COR-L47 (cell line): ENCODE measurements at places on chromosomes 5 and 9.
A peak's percentile ranks its signal among the peaks of the same experiment; 100 is the strongest.

GRCh38 chr9:137168573-137168903, 1.3 kb downstream of the LRRC26 start:
- no peak for DNase-seq

DNA sequence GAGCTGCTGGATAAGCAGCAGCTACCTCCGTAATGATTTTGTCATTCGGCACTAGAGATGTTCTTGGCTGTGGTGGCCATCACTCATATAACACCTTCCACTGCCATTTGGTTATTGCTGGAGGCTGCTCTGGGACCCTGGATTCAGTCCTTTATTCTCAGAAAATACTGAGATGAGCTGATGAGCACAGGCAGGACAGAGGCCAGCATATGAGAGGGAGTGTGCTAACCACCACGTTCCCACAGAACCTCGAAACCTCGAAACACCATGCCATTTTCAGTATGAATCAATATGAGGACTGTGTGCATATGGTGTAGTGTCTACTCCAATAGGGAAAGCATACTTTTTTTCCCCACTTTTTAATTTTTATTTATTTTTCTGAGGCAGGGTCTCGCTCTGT, 56.6 kb downstream of the ADAM19 start:
- no peak for DNase-seq

DNA sequence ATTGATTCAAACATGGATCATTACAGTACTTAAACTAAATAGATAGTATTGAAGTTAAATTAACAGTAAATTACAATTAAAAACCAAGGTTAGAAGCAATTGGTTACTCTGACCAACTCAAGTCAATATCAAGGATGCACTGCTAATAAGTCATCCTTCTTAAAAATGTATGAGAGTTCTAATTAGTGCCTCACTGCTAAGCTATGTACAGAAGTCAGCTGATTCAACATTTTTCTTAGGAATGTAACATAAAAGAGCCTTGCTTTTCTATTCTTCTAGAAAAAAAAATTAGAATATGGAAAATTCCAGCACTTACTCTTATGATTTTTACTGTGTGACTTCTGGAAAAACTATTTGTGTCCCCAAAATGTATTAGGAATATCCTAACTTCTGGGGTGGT, 75.7 kb upstream of the FBN2 start:
- no peak for DNase-seq

DNA sequence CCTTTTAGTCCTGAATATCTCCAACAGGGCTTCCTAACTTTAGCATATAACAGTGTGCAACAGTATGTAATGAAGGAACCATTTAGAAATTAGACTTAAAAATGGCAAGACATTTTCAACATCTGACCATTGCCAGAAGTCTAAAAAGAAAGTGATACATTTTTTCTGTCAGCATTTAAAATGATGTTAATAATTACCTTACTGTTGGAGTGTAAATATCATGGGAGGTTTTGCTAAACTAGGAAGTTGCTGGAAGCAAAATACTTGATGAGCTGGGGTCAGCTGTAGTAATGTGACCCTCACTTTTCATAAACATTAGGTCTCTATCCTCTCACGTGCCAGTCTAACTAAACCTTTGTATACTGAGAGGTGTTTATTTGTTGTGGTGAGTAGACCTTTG, 68.8 kb downstream of the NTRK2 start:
- DNase-seq = no peak

DNA sequence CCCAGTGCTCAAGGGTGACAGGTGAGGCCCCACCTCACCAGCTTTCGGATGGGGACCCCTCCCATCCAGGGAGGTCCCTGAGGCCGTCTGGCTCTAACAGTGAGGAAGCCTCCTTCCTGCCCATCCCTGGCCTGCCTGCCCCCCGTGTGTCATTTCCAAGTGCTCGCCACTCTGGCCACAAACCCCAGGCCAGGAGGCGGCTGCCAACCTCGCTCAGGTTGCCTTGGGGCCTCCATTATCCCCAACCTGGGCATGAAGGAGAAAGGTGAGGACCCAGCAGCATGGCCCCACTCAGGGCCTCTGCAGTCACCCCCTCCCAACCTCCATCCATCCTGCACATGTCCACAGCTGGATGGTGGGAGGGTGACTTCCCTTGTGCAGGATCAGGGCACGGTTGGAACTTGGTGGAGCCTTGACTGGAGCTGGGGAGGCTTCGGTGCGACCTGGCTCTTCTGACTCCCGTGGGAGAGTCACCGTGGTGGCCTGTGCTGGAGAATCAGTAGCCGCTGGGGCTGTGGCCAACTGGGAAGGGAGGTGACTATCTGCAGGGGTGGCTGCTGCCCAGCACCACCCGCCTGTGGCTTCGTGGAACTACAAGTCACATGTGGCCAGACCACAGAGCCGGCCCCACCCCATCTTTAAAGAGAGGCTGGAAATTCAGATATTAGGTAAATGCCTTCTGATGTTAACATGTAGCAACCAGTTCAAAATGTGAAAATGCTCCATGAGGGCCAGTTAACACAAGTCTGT, 37.5 kb upstream of the GFPT2 start:
- no peak for DNase-seq

GRCh38 chr5:168852329-168852728, 273.2 kb upstream of the PANK3 start:
- DNase-seq = no peak

DNA sequence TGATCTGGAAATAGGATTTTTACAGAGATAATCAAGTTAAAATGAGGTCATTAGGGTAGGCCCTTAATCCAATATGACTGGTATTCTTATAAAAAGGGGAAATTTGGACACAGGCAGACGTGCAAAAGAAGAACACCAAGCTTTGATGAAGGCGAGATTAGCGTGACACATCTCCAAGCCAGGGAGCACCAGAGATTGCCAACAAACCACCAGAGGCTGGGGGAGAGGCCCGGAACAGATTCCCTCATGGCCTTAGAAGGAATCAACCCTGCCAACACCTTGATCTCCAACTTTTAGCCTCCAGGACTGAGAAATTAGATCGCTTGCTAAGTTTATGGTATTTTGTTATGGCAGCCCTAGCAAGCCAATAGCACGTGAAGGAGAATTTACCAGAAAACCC, 10.8 kb upstream of the ARSI start:
- DNase-seq = no peak

GRCh38 chr9:126128494-126129142, 198.0 kb upstream of the MVB12B start:
- no peak for DNase-seq

- DNase-seq = no peak
These were observed 41.7 kb downstream of the ADAMTS16 start for GRCh38 chr5:5181650-5182324.

- DNase-seq = no peak
These were observed 95.3 kb downstream of the IRX2 start for GRCh38 chr5:2656206-2656605.

- no peak for DNase-seq
These were observed 3.6 kb upstream of the SHROOM1 start for GRCh38 chr5:132834057-132834456.

- peak; percentile 89 for DNase-seq
These were observed 41.7 kb upstream of the TMEM250 start for GRCh38 chr9:136160381-136160841.

GRCh38 chr9:112002847-112003457, 106.3 kb downstream of the UGCG start:
- no peak for DNase-seq

DNA sequence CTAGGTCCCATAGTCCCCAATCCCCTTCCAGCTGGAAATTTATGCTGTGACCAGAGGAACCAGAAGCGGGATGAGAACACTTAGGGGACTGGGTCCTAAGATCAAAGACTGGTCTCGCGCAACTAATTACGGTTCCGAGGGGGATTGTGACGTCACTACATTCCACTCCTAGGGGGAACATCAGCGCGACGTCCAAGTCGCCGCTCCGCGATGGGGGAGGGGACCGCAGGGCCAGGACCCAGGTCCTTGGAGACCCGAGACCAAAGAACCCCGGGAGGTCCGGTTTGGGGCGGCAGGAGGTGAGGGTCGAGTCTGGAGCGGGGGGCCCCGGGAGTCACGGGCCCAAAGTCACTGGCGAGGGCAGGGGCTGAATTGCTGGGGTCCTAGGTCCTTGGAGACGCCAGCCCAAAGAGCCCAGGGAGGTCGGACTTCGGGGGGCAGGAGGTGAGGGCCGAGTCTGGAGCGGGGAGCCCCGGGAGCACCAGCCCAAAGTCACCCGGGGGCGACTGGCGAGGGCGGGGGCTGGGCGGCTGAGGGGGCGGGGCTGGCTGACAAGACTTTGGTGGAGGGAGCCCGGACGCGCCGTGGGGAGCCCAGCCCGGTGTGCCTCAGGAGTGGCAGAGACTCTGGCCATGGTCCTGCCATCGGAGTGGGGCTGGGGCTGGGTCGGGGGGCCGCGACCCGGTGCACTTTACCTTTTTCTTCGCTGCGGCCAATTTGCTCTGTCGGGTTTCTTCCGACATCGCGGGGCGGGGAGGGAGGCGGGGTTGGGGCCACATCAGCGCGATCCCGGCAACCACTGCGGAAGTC, at the start of gene GOLGA2:
Gene GOLGA2, minus strand, starts transcription at position 810 of the 810 bp plus-strand sequence. Its CDS starts 31 bp downstream, at position 779.
- no peak for DNase-seq

DNA sequence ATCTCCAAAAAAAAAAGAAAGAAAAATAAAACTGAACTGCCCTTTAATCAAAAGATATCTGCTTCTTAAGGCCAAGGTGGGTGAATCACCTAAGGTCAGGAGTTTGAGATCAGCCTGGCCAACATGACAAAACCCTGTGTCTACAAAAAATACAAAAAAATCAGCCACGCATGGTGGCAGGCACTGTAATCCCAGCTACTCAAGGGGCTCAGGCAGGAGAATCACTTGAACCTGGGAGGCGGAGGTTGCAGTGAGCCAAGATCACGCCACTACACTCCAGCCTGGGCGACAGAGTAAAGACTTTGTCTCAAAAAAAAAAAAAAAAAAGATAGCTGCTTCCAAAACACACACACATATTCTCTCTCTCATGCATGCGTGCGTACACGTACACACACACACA, 17.8 kb downstream of the SCAI start:
- no peak for DNase-seq

GRCh38 chr5:93922551-93922950, 181.2 kb upstream of the POU5F2 start:
- no peak for DNase-seq

- no peak for DNase-seq
These were observed 40.0 kb downstream of the MAPK9 start for GRCh38 chr5:180251887-180252286.

DNA sequence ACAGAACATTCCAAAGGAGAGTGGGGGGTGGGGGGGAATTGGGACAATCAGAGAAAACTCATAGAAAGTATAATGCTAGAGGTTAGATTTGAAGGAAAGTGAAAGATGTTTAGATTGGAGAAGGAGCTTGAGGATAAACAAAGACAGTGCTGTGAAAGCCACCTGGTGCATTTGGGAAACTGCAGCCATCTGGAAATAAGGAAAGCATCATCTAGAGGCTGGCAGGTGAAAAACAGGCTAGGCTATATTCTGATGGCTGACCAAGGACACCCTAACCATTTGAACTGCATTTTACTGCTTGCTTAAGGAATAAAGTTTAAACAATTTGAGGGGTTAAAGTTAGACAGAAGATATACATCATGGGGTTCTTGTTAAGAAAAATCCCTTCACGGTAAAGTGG, 296.4 kb downstream of the CETN3 start:
- no peak for DNase-seq

DNA sequence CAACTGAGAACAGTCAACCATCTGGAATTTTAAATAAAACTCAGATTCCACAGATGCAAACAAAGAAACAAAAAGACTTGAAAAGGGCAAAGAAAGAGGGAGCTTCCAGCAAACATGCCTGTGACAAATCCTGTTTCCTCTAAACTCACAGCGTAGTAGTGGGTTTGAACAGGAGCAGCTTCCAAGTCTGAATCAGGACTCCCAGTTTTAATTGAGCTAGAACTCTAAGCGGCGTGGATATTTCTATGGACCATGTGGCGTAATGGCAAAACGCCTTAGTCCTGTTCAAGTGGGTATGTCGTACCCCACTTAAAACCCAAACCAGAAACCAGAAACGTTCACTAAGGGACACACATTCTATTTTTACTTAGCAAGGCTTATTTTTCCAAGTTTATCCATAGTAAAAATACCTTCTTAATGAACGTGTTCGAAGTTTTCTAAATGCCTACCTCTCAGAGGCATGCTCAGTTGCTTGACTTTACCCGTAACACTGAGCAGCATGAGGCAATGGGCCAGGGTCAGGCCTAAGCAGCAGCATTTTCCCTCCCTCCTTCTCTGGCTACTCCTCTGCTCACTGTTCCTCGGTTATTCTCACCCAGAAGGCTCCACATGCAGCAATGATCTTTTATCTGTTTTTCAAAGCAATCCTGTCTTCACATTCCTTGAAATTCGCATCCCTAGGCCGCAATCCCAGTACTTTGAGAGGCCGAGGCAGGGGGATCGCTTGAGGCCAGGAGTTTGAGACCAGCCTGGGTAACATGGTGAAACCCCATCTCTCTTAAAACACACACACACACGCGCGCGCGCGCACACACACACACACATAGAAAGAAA, 77.9 kb downstream of the FNBP1 start:
- DNase-seq = no peak
